Caco-2 (cell line): ENCODE measurements at places on chromosomes 1 and 21. TPM values are rescaled to one million over a fixed set of nuclear protein-coding genes. Genes with fewer than 3 reads are reported as not detected.

OR2L13 gene
- not detected in 2 replicates for total RNA-seq

OR2L3 gene
- total RNA-seq, result not detected in 2 replicates

FBLIM1 gene
- 3.6 and 5.5 TPM in 2 replicates for total RNA-seq

TEDDM1 gene
- total RNA-seq, result not detected in 2 replicates

C1QTNF12 gene
- 3.4 and 3.7 TPM in 2 replicates for total RNA-seq

KCNE2 gene
- not detected in 2 replicates for total RNA-seq

BRINP2 gene
- total RNA-seq, result not detected in 2 replicates

RUNX3 gene
- total RNA-seq, result 1.1 and 1.6 TPM in 2 replicates

LAMC1 gene
- 323 and 350 TPM in 2 replicates for total RNA-seq

ERICH3 gene
- not detected in 2 replicates for total RNA-seq

NBPF20 gene
- total RNA-seq, result 5.2 and 6.3 TPM in 2 replicates

SPRR1A gene
- not detected in 2 replicates for total RNA-seq

DNA sequence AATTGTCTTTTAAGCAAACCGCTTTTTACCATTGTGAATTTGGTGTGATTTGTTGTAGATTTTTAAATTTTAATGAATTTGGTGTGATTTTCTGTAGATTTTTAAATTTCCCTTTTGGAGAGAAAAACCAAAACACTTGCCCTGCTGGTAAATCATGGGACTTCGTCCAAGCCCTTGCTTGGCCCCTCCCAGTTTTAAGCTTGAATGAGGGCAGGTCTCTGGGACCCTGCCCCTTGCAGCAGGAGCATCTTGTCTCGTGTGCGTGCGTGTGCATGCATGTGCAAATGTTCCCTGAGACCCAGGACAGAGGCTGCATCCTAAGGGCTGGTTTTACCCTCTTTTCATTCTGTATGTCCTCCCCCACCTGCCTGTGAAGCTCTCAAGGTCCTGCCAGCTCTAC lies 248.6 kb downstream of the GREM2 start:
- no peaks in the 10 kb centered on the region for H3K4me1 ChIP-seq
- DNase-seq, result no peak
- H3K4me3 ChIP-seq, result no peak overlapping the region
- no peaks in the 10 kb centered on the region for H3K27me3 ChIP-seq
- no peak overlapping the region for H3K27ac ChIP-seq

DNA sequence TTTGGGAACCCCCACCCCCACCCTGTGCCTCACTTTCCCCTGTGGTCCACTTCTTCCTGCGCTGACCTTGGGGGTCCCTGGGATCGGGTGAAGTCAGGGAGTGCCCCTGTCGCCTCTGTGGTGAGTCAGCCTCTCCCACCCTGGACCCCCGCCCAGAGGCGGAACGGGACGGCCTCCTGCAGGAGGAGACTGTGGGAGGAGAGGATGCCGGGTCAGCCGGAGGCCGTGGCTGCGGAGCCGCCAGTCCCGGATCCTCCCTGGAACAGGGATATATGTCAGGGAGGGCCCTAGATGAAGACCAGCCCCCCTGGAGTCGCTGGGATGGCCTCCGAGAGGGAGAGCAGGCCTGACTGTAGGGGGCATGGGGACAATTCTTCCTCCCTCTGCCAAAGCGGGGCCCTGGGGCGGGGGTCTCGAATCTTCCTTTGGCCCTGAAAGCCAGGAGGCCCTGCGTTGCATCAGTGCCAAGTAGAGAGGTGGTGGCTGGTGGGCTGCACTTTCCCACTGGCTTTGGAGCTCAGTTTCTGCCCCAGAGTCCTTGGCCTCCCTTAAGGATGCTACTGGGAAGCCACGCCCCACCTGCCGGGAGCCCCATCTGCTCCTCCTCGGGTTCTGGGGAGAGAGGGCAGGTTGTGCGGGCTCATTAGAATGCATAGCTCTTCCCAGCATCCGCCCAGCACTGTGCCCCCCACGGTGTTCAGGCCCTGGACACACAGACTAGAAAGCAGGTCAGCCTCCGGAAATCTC lies 930 bp downstream of the ARHGEF10L start:
- H3K36me3 ChIP-seq, result no peaks in the 10 kb centered on the region
- no peak for DNase-seq
- H3K4me3 ChIP-seq, result peak overlapping the region; percentile 86

- H3K27ac ChIP-seq, result peak overlapping the region; percentile 2
- no peaks in the 10 kb centered on the region for H3K27me3 ChIP-seq
- DNase-seq, result no peak
- peaks cover 9% of the 10 kb centered on the region for H3K4me1 ChIP-seq
Measured at GRCh38 chr1:44801491-44802305, 1.5 kb downstream of the PLK3 start.

- H3K4me1 ChIP-seq, result peaks cover 3% of the 10 kb centered on the region; the same call in 1 of the 2 replicates
- no peak overlapping the region for H3K4me3 ChIP-seq
- no peak overlapping the region for H3K27ac ChIP-seq
- no peaks in the 10 kb centered on the region for H3K36me3 ChIP-seq
- no peak for DNase-seq
Measured at GRCh38 chr1:87953121-87953520, 624.4 kb downstream of the LMO4 start.

GRCh38 chr1:79353224-79353623 lies 346.7 kb upstream of the ADGRL4 start:
- no peak for DNase-seq
- H3K4me1 ChIP-seq, result no peaks in the 10 kb centered on the region
- H3K27ac ChIP-seq, result no peak overlapping the region
- H3K36me3 ChIP-seq, result no peaks in the 10 kb centered on the region

DNA sequence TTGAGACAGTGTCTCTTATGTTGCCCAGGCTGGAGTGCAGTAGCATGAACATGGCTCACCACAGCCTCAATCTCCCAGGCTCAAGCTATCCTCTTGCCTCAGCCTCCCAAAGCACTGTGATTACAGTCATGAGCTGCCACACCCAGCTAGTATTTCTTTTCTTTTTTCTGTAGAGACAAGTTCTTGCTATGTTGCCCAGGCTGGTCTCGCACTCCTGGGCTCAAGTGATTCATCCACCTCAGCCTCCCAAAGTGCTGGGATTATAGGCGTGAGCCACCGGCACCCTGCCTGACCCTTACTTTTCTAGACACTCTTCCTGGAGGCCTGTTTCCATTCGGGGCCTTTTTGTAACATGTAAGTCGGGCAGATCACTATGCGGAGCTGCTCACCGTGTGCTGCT lies 30.1 kb upstream of the SRP9 start:
- peaks cover 18% of the 10 kb centered on the region for H3K4me1 ChIP-seq
- no peak overlapping the region for H3K4me3 ChIP-seq
- no peaks in the 10 kb centered on the region for H3K27me3 ChIP-seq
- no peak overlapping the region for H3K27ac ChIP-seq

GRCh38 chr1:161989786-161990185 lies 33.9 kb downstream of the OLFML2B start:
- H3K27me3 ChIP-seq, result no peaks in the 10 kb centered on the region
- H3K4me3 ChIP-seq, result no peak overlapping the region
- no peaks in the 10 kb centered on the region for H3K4me1 ChIP-seq
- DNase-seq, result no peak

DNA sequence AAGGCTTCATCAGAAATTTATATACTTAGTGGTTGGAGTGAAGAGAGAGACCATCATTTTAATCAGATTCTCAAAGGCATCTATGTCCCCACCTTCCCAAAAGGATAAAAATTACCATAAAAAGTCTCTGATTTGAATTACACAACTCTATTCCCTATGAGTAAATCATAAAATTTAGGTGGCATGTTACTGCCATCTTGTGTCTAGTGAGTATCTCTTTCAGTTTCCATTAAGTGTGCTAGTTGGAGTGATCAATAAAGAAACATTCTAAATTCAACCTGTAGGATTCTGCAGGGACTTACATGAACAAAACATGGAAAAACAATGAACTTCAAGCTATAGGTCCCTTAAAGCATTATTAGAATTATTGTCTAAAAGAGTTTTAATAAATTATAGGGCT lies 655.4 kb downstream of the LTN1 start:
- H3K36me3 ChIP-seq, result no peaks in the 10 kb centered on the region
- no peak for DNase-seq
- H3K27ac ChIP-seq, result no peak overlapping the region
- peaks cover 21% of the 10 kb centered on the region for H3K4me1 ChIP-seq
- no peak overlapping the region for H3K4me3 ChIP-seq
- H3K27me3 ChIP-seq, result no peaks in the 10 kb centered on the region

GRCh38 chr1:54001591-54001990 lies 16.4 kb downstream of the LDLRAD1 start:
- H3K36me3 ChIP-seq, result no peaks in the 10 kb centered on the region
- H3K4me1 ChIP-seq, result no peaks in the 10 kb centered on the region
- peak; percentile 45 for DNase-seq

DNA sequence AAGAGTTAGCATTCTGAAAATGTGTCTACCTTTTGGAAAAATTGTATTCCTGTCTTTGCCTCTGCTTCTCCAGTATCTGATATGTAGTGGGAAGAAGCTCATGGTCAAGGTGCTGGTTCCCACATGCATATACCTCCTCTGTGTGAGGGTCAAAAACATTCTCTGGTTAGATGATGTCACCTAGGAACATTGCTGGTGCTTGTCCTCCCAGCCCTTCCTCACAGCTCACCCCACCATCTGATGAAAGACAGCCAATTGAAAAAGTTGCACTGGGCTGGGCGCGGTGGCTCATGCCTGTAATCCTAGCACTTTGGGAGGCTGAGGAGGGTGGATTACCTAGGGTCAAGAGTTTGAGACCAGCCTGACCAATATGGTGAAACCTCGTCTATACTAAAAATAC lies 154.4 kb downstream of the NR5A2 start:
- no peaks in the 10 kb centered on the region for H3K36me3 ChIP-seq
- H3K27me3 ChIP-seq, result no peaks in the 10 kb centered on the region
- H3K4me1 ChIP-seq, result no peaks in the 10 kb centered on the region
- H3K4me3 ChIP-seq, result no peak overlapping the region
- no peak for DNase-seq

DNA sequence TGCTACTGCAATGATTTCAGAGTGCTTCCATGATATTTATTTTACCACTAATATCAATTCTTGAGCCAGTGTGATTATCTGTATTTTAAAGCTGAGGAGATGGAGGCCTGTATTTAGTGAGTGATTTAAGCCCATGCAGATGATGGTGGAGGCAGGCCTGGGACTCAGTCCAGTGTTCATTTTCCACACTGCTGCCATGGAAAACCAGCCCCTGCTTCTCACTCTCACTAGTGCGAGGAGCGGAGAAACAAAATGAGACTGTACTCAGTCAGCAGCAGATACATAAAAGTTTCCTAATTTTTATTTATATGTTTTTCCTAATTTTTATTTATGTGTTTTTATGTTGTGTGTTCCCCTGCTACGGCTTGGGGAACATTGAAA lies 32.8 kb downstream of the LRRC8B start:
- no peaks in the 10 kb centered on the region for H3K27me3 ChIP-seq
- H3K27ac ChIP-seq, result no peak overlapping the region
- no peaks in the 10 kb centered on the region for H3K4me1 ChIP-seq

GRCh38 chr1:15692121-15692682 lies 8.1 kb downstream of the PLEKHM2 start:
- H3K4me1 ChIP-seq, result no peaks in the 10 kb centered on the region; the same call in 1 of the 2 replicates
- no peaks in the 10 kb centered on the region for H3K27me3 ChIP-seq
- DNase-seq, result no peak
- no peak overlapping the region for H3K4me3 ChIP-seq
- no peaks in the 10 kb centered on the region for H3K36me3 ChIP-seq

DNA sequence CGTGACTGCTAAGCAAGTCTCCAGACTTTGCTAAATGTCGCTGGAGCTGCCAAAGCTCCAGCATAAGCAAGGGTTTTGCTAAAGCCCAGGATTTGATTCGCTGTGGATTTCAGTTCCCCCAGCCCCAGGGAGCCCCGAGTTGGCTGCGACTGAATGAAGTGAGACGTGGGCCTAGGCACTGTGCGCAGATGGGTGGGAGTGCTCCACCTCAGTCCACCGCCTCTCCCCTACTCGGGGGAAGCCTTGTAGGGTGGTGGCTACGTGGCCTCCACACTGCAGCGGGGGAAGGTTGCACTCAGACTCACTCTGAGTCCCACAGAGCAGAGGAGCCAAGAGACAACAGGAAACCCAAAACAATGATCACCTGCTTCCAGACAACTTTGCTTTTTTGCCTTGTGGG lies 397.8 kb upstream of the VAMP3 start:
- H3K27ac ChIP-seq, result no peak overlapping the region
- H3K36me3 ChIP-seq, result no peaks in the 10 kb centered on the region
- H3K27me3 ChIP-seq, result no peaks in the 10 kb centered on the region
- DNase-seq, result no peak
- no peak overlapping the region for H3K4me3 ChIP-seq

GRCh38 chr1:109705411-109705810 lies 6.6 kb upstream of the GSTM5 start:
- no peak overlapping the region for H3K27ac ChIP-seq
- H3K36me3 ChIP-seq, result no peaks in the 10 kb centered on the region
- H3K4me3 ChIP-seq, result no peak overlapping the region
- DNase-seq, result no peak
- H3K4me1 ChIP-seq, result no peaks in the 10 kb centered on the region

DNA sequence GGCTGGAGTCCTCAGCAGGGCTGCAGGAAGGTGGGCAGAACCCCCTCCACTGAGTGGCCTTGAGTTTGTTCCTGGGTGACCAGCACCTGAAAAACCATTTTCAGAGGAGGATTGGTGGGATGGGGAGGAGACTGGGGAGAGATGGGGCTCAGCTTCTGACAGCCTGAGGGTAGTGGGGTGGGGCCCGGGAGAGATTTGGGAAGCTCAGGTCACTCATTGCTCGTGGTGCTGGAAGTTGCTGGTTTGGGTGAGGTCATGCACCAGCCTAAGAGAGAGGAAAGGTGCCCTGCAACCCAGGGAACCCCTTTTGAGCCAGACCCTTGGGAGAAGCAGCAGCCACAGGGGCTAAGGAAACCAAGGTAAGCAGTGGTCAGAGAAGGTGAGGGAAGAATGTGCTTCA lies 100.8 kb downstream of the EBNA1BP2 start:
- peaks cover 52% of the 10 kb centered on the region for H3K4me1 ChIP-seq
- peak overlapping the region; percentile 24 for H3K27ac ChIP-seq
- H3K4me3 ChIP-seq, result no peak overlapping the region
- DNase-seq, result no peak
- H3K36me3 ChIP-seq, result no peaks in the 10 kb centered on the region
